Right atrium auricular region (tissue), 2 donors: ENCODE measurements at places on chromosomes 3 and 15. TPM values are rescaled to one million over a fixed set of nuclear protein-coding genes. Genes with fewer than 3 reads are reported as not detected.

CCDC54 gene
- not detected for total RNA-seq

SLC6A1 gene
- total RNA-seq, result 4.1 TPM

ELL3 gene
- total RNA-seq, result 2.6 TPM

CYP8B1 gene
- total RNA-seq, result not detected

FBXW12 gene
- not detected for total RNA-seq

BOC gene
- 15.4 TPM for total RNA-seq

SERINC4 gene
- not detected for total RNA-seq

KBTBD12 gene
- total RNA-seq, result 4.4 TPM

RPS17 gene
- total RNA-seq, result 1,806 TPM

DPPA4 gene
- total RNA-seq, result not detected

SNX33 gene
- 20.5 TPM for total RNA-seq

AGTR1 gene
- total RNA-seq, result 22.6 TPM

GPR62 gene
- 0.12 TPM for total RNA-seq

PTPN23 gene
- 18.8 TPM for total RNA-seq

DUOXA2 gene
- total RNA-seq, result not detected

GRCh38 chr3:125608419-125608818 is 13.1 kb upstream of the OSBPL11 start:
- H3K4me3 ChIP-seq, result no peak overlapping the region
- H3K27me3 ChIP-seq, result no peaks in the 10 kb centered on the region
- no peak for DNase-seq
- H3K36me3 ChIP-seq, result no peaks in the 10 kb centered on the region
- H3K27ac ChIP-seq, result no peak overlapping the region
- H3K4me1 ChIP-seq, result no peaks in the 10 kb centered on the region

DNA sequence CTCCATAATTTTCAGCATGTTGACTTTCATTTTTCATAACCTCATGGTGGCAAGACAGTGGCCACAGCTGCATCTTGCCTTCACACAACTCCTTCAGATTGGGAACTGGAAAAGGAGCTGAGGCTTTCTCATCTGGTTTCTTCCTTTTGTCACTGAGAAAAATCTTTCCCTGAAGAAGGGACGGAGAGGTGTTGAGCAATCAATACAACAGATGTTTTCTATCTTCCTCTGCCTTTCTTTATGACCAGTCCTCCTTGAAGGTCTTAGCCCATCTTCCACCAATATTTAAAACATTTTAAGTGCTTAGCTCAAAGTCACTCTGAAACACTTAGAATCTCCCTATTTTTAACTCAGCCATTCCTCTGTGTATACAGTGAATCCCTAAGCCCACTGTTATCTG is 11.9 kb downstream of the ZNF660 start:
- DNase-seq, result no peak
- H3K4me1 ChIP-seq, result no peaks in the 10 kb centered on the region
- no peaks in the 10 kb centered on the region for H3K27me3 ChIP-seq

GRCh38 chr3:31116651-31117050 is 222.2 kb upstream of the GADL1 start:
- no peak overlapping the region for H3K4me3 ChIP-seq
- DNase-seq, result no peak

- H3K4me3 ChIP-seq, result no peak overlapping the region
- no peak for DNase-seq
- H3K27me3 ChIP-seq, result no peaks in the 10 kb centered on the region
- no peaks in the 10 kb centered on the region for H3K4me1 ChIP-seq
Measured at GRCh38 chr3:43779850-43780249, 89.1 kb downstream of the ABHD5 start.

DNA sequence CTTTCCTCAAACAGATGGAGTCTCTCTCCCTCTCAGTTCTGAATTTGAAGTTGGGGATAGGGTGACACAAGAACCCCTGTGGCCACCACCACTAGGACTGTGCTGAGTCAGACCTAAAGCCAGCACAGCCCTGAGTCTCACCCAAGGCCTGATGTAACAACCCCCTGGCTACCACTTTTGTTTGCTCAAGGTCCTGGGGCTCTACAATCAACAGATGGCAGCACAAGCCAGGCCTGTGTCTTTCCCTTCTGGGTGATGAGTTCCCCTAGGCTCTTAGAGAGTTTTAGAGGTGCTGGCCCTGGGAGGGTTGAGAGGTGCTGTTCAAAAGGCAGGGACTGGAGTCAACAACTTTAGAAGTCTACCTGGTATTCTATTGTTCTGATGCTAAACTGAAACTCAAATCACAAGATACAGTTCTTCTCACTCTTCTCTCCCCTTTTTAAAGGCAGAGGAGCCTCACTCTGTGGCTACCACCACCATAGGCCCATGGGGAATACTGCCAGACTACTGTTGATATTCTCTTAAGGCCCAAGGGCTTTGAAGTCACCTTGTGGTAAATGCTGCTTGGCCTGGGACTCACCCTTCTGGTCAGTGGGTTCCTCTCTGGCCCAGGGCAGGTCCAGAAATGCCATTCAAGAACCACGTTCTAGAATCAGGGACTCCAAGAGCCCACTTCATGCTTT is 6.5 kb downstream of the OR5K4 start:
- no peaks in the 10 kb centered on the region for H3K27me3 ChIP-seq
- no peak for DNase-seq
- H3K4me3 ChIP-seq, result no peak overlapping the region
- H3K27ac ChIP-seq, result no peak overlapping the region

DNA sequence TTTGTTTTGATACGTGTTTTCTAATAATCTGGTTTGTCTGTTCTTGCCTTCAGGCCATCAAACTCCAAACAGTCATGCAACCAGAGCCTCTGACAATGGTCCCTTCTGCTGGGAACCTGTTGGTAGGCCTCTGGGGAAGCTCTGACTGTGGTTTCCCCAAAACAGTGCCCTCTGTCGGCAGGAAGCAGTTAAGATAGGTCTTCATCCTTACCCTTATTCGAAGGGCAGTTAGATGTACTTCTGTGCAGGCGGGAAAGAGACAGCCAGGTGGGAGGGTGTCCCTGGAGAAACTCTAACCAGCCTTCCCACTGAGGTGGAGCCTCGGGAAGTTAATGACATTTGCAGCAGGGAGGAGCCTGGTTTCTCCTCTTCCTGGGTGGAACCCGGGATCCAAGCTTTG is 81.6 kb upstream of the CHMP2B start:
- H3K4me1 ChIP-seq, result no peaks in the 10 kb centered on the region
- H3K27ac ChIP-seq, result no peak overlapping the region
- H3K4me3 ChIP-seq, result no peak overlapping the region
- H3K36me3 ChIP-seq, result no peaks in the 10 kb centered on the region
- no peak for DNase-seq

GRCh38 chr3:71189480-71189879 is 394.0 kb downstream of the FOXP1 start:
- no peak overlapping the region for H3K4me3 ChIP-seq
- no peaks in the 10 kb centered on the region for H3K36me3 ChIP-seq
- no peak for DNase-seq
- no peaks in the 10 kb centered on the region for H3K4me1 ChIP-seq
- H3K27ac ChIP-seq, result no peak overlapping the region

DNA sequence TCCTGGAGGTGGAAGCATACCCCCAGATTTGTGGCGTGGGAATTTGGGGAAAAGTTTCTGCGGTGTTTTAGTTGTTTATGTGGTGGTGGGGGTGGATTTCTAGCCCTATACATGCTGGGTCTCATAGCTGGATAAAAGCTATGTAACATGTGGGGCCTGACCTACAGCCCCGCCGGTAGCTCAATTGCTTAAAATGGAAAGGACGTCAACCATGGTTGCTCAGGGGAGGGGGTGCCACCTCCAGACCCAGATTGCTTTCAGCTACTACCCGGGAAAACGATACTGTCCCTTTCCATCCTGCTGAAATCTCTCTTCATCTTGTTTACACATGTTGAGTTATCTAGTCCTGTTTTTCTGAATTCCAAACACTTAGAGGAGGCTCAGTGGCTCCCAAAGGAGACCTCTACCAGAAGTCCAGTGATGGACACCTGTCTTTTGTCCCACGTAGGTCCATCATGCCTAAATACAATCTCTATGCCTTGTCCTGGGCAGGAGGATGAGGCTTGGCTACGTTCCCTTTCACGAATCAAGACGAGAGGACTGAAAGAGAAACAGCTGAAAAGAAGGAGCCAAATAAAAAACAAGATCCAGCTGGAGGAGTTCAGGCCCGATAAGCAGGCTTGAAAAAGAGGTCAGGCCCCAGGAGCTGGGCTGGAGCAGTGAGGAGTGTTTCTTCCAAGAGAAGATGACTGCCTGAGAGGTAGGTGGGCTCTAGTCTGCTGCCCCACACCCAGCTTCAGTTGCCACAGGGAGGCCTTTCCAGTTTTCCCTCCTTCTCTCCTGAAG is 72.1 kb upstream of the TPRG1 start:
- H3K4me3 ChIP-seq, result no peak overlapping the region
- peak; percentile 68 for DNase-seq
- H3K36me3 ChIP-seq, result no peaks in the 10 kb centered on the region

DNA sequence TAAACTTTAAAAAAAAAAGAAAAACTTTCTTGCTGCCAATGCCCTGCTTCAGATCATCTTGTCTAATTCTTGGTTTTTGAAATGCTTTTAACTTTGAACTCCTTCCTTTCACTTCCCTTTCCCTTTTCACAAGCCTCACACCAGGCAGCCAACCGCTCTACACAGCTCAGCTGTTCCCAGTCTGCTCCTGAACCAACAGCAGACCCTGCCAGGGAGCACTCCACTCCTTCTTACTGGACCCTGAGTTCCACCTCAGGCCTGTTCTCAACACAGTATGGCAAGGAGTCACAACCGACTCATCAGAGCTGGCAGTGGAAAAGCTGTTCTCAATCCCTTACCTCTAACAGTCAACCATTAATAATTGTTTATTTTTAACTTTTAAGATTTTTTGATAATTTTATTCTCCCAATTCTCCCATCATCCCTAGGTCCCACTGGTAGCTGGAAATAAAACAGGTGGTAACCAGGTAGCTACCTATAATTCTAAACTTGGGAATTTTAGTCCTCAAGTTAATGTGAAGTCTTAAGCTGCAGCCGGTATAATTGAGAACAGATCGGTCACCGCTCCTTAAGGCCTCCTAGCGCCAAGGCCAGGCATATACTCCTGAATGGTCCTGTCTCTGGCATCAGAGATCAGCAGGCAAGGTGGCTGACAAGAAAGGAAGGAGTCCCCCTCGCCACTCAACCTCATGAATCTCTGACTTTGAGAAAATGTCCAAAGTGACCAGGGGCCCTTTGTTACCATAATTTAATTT is 43.9 kb downstream of the BOC start:
- H3K36me3 ChIP-seq, result no peaks in the 10 kb centered on the region
- H3K27ac ChIP-seq, result no peak overlapping the region
- no peak for DNase-seq
- H3K4me1 ChIP-seq, result peaks cover 13% of the 10 kb centered on the region
- H3K4me3 ChIP-seq, result no peak overlapping the region
- no peaks in the 10 kb centered on the region for H3K27me3 ChIP-seq

DNA sequence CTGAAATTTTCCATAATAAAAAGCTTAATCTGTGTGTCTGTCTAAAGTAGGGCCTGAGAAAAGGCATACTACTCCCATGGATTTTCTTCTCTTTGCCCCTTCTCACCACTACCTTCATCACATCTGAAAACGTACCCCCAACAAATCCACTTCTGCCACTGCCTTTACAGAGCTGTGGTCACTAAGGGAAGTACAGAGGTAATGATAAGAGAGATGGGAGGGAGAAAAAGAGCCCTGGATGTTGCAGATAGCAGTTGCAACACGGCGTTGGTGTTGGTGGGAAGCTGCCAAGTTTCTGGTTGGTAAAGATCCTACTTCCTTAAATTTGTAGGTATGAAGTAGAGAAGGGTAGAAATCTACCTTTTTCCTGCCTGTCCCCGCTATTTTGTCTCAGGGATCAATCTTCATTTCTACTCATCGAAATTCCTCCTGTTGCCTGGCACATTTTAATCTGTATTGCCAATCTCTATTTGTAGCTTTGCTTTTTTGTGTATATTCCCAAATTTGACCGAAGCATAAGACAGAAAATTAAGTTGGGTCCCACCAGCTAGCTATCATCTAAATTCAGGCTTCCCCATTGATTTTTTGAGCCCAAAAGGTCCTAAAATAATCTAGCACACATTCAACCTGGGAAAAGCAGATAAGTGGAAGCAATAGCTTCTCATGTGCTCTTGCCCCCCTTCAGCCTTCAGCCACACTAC is 102.9 kb downstream of the TFDP2 start:
- DNase-seq, result no peak
- H3K4me3 ChIP-seq, result no peak overlapping the region
- H3K27me3 ChIP-seq, result no peaks in the 10 kb centered on the region
- H3K4me1 ChIP-seq, result no peaks in the 10 kb centered on the region
- no peak overlapping the region for H3K27ac ChIP-seq

GRCh38 chr15:69862540-69862939 is 235.2 kb downstream of the TLE3 start:
- no peaks in the 10 kb centered on the region for H3K27me3 ChIP-seq
- H3K4me3 ChIP-seq, result no peak overlapping the region
- H3K4me1 ChIP-seq, result no peaks in the 10 kb centered on the region
- DNase-seq, result no peak

- no peak overlapping the region for H3K27ac ChIP-seq
- no peaks in the 10 kb centered on the region for H3K4me1 ChIP-seq
- no peak for DNase-seq
Measured at GRCh38 chr3:149204390-149204991, 17.1 kb downstream of the CP start.

DNA sequence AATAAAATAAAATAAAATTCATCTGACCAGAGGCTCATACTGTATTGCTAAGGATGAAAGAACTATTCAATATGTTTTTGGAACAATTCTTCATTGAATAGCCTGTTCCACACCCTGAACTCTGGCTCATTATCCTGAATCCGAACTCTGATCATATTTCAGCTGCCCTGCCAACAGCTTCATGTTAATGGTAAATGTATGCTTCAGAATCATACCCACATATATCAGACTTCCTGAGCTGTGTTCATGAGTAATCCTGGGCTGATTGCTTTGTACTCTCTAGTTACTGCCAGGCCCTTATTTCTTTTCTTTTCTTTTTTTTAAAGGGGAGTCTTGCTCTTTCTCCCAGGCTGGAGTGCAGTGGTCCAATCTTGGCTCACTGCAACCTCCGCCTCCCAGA is 11.8 kb downstream of the INO80 start:
- no peaks in the 10 kb centered on the region for H3K36me3 ChIP-seq
- DNase-seq, result no peak
- H3K27me3 ChIP-seq, result no peaks in the 10 kb centered on the region
- H3K4me3 ChIP-seq, result no peak overlapping the region
- no peak overlapping the region for H3K27ac ChIP-seq
- H3K4me1 ChIP-seq, result no peaks in the 10 kb centered on the region

DNA sequence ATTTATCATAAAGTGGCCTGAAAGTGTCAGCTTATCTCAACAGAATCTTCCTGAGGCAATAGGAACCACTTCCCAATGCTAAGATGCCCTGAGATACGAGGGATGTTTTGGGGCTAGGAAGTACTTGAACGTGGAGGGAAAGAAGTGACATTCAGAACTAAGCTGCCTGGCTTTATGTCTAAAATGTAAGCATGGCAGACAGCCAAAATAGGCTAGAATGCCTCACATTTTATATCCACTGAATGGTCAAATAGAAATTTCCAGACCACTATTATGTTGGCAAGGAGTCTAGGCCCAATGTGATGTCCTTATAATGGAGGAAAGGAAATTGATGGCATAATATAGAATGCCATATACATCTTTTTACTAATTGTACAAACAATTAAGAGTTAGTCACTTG is 154.9 kb downstream of the PEX5L start:
- DNase-seq, result no peak
- H3K27ac ChIP-seq, result no peak overlapping the region
- no peaks in the 10 kb centered on the region for H3K27me3 ChIP-seq
- no peaks in the 10 kb centered on the region for H3K4me1 ChIP-seq
- no peaks in the 10 kb centered on the region for H3K36me3 ChIP-seq

- H3K27ac ChIP-seq, result no peak overlapping the region
- H3K27me3 ChIP-seq, result no peaks in the 10 kb centered on the region
- no peak overlapping the region for H3K4me3 ChIP-seq
- no peaks in the 10 kb centered on the region for H3K36me3 ChIP-seq
- H3K4me1 ChIP-seq, result peaks cover 8% of the 10 kb centered on the region
- no peak for DNase-seq
Measured at GRCh38 chr3:353191-353739, 156.7 kb downstream of the CHL1 start.
